Lower lobe of right lung (tissue), 2 donors: ENCODE measurements at places on chromosomes 1 and 21.

- peak; percentile 69 for DNase-seq
Observed at GRCh38 chr1:1943834-1944570, 24.9 kb upstream of the TMEM52 start.

DNA sequence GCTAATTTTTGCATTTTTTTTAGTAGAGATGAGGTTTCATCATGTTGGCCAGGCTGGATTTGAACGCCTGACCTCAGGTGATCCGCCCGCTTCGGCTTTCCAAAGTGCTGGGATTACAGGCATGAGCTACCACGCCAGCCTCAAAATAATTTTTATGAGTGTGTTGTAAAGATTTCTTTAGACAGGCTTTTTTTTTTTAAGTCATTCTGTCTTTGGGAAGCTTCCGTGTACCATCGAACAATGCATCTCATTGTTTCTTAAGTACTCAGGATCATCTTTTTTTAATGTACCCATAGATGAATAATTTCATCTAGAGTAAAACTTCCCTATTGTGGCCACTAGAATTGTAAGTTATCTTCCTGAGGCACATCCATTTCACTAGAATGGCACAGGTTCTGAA is 19.6 kb upstream of the SDC3 start:
- no peak for DNase-seq

- no peak for DNase-seq
Observed at GRCh38 chr1:201515062-201515750, 8.3 kb upstream of the CSRP1 start.

DNA sequence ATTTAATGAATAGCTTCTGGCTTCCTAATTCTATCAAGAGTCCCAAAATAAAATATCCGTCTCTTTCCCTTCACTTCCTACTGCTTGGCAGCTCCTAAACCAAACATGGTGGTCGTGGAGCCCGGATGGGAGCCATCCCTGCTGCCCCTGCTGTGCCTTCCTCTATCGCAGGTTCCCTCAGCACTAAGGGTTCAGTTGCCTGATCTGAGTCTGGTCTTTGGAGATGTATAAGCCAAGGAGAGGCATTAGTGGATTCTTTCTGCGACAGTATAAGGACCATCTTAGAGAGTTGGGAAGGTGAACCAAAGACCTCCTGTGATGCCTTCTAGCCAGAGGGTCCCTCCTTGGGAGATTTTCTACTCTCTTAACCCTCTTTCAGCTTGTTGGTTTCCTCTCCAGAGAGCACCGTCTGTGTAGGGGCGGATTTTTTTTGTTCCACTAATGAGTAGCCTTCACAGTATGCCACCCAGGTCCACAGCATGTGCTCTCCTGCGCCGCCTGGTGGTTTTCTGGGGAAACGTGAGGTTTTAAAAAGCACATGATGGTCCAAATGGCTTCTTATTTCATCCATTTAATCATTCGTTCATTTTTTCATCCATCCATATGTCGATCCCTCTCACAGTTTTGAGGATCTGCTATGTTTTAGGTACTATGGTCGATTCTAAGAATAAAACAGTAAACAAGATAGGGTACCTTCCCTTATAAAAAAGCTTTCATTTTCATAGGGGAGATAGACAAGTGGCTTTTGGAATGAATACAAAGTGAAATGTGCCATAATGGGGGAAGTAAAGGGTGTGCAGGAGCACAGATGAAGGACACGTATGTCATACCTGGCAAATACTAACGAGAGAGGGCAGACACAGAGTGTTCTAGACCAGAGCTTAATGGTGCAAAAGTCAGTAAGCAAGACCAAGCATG is 71.0 kb downstream of the NFASC start:
- DNase-seq: peak; percentile 65

DNA sequence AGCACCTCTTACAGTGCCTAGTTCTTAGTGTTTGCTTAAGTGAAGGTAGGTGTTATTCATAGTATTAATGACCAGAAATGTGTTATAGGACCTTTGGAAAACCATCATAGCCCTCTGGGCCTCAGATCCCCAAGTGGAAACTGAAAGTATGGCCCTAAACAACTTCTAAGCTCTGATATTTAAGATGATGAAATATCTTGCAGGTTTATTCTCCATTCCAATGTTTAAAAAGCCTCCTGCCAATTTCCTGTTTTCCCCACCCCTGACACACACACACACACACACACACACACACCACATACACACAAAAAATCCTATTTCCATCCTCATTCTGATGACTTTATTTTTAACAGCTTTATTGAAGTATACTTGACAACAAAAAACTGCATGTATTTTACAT is 108.2 kb downstream of the DIRAS3 start:
- no peak for DNase-seq

- DNase-seq: no peak
Observed at GRCh38 chr1:47950471-47950870, 46.7 kb downstream of the TRABD2B start.

DNA sequence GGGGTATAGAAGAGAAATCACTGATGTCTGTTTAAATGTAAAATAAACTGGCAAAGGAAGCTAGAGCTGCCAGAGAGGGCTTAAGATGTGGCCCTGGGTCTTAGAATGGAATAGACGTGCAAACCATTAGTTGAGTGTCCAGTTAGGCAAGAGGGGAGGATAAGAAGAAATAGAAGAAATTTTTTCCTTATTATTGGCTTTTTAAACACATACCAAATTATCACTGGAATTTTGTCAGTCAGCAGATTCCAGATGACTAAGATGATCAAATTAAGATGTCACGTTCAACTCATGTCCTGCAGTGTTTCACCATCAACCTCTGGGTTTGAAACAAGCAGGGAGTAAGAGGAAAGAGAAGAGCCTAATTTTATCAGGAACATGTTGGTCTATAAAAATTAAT is 71.6 kb upstream of the C1orf21 start:
- no peak for DNase-seq

DNA sequence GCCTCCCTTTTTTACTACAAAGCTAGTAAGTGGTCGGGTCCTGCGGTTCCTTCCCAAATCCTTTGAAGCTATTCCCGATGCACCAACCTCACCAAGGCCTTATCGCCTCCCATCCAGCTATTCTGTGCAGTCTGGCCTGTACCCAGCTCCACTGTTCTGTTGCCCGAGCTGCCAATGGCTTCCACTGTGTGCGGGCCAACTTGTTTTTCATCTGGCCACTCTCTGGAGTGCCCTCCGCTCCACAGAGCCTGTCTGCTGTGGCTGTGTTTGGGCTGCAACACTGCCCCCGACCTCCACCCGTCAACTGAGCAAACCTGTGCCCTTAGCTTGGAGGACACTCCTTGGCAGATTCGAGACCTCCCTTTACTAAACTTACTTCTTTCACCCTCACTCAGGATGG is 125.0 kb downstream of the KIAA0319L start:
- DNase-seq: no peak

GRCh38 chr1:217553949-217554509 is 76.9 kb downstream of the GPATCH2 start:
- no peak for DNase-seq

- DNase-seq: no peak
Observed at GRCh38 chr1:98197356-98197755, 276.5 kb upstream of the DPYD start.

DNA sequence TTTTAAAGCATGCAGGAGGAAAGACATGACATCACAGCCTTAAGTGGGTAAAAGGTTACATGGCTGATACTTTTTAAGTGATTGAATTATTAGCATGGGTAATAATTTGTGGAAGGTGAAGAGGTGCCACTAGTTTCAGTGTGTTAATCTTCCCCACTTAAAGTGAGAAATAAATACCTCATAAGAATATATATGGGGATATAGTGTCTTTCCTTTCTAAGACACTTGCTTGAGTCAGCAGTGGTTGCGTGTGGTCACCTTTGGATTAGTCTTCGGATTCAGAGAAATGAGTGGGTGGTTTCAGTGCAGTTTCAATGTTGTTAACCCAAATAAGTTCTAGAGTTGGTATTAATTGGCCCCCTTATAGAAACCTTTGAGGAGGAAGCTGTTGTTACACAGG is 94.1 kb downstream of the ADGRL2 start:
- DNase-seq: no peak

GRCh38 chr21:46153247-46154154 is 1.9 kb downstream of the FTCD start:
- peak; percentile 57 for DNase-seq

DNA sequence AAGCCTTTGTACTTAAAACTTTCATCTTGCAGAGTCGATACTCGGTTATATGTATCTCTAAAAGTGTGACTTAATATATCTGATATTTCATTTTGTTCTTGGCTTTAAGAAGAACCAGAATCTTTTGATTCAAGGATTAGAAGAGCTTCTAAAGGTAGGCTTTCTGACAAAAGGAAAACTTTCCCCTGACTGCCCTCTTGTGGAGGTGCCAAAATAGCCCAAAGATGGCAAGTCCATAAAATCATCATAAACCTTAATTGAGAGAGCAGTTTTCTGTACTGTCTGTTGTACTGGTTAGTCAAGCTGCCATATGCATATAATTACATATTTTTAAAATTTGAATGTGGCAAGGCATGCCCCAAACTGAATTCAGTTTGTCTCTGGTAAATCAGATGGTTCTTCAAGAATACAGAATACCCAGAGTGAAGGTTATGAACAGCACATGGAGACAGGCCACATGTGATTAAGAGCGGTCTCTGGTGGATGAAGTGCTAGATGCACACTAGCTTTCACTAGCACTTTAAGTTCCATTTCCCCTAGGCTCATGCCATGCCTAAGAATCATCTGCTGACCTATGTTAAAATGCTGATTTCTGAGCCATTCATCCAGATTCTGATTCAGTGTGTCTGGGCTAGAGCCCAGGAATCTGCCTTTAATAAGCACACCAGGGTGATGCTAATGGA is 27.7 kb upstream of the ELAVL4 start:
- DNase-seq: no peak

DNA sequence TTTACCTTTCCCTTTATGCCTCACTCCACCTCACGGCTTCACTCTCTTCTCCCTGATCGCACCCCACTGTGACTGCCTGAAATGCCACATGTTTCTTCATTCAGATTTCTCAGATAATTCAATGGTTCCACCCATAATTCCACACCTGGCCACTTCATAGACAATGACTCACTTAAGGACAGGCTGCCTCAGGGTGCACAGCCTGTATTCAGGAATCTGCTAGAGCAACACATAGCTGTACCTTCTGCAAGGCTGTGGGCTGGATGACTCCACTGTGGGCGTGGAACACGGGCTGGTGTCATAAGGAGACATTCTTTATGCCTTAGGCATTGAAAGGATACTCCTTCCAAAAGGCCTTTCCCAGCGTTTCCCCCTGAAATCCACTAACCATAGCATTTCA is 36.1 kb downstream of the L1TD1 start:
- no peak for DNase-seq

DNA sequence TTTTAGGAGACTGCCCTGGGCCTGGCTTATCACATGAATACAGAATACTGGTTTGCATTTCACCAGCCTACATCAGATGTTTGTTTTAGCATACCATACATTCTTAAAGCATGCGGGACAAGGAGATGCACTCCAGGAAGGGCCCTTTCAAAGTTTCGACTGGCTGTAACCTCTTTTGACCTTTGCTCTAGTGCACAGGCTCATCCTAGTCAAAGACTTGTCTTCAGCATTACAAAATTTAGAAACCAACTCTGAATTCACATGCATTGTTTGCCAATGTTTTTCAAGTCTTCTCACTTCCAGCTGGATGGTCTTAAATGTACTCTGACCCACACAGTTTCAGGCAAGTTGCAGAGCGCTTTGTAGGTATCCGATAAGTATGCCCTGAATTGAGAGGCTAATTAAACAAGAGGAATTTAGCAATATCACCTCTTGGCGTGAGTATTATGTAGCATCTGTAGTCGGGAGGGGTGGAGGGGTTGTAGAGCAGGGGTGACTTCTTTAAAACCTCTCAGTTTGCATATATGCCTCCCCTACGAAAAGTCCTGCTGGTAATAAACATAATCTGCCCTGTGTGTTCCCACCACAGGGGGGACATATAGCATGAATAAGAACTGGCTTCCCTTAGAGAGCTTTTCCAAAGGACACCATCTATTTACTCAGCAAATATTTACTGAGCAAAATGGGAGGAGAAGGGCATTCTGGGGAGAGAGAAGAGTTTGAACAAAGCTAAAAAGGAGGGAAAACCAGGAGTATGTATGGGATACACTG is 24.4 kb upstream of the AHCYL1 start:
- no peak for DNase-seq

DNA sequence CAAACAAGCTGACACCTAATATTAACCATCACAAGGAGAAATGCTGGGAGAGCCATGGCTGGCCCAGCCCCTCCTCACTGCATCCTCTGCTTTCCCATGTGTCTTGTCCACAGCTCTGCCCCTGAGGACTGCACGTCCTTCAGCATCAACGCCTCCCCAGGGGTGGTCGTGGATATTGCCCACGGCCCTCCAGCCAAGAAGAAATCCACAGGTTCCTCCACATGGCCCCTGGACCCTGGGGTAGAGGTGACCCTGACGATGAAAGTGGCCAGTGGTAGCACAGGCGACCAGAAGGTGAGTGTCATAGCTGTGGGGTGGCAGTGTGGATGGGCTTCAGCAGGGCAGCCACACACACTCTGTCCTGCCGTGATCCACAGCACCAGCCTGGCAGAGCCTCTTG is 22.9 kb downstream of the PADI4 start:
- no peak for DNase-seq

DNA sequence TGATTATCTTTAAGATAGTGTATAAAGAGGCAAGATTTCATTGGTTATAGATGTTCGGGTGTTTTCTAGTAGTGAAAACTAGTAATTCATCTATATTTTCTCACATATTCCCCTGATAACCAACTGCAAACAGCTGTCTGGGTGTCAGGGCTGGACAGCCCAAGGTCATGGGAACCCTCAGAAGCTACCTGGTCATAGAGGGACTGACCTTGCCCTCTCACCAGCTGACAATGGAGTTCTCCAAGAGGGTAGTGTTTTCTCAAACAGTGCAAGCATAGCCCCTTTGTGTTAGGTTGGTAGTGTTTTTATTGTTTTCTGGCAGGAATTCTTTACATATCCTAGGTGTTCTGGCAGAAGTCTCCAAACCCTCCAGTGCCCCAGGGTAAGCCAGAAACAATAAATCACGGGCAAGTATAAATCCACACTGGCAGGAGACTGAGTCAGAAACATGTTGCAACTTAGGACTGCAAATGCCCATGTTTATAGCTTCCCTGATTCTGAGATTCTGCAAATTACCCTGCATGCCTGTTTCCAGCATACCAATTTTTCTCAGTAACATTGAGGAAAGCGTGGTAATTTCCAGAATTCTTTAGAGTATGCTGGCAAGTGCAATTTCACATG is 82.8 kb upstream of the ATP1A1 start:
- no peak for DNase-seq

GRCh38 chr1:165816157-165816556 is 11.3 kb upstream of the UCK2 start:
- no peak for DNase-seq
